ENCODE measurements at places on chromosomes 11 and 22.

DNA sequence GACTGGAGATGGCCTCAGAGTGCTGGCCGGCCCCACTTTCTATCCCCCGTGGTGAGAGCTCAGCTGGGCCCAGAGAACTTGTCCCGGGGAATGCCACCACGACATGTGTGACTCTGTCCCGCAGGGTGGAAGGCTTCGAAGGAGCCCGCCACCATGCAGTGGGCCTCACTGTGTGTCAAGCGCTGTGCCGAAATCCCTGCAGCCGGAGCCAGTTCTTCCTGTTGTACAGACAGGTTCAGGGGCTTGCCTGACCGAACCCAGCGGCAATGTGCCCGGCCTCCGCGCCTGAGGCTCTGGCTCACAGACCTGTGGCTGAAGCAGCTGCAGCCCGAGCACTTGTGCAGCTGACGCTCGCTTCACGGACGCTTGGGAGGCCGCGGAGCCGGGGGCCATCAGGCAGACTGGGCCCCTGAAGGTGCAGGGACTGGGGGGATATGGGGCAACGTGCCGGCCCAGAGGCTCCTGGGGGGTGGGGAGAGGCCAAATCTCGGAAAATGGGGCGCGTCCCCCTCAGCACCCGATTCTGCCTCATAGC lies 650 bp downstream of the PPM1F start:
- peak; percentile 78 for DNase-seq

DNA sequence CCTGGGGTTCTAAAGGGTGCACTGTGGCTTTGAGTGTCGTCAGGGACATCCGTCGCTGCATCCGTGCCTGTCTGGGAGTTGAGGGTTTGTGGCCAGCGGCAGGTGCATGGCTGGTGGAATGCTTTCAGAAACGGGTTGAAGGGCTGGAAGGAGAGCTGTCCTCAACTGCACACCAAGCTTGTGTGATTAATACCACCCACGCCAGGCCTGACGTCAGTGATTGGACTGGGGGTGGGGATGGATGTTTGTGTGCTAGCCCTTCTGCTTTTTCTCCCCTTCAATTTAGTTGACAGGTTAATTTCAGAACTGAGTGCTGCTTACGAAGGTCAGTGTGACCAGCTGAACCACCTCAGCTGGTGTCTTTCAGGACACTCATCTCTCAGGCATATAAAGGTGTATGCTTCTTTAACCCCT lies 3.2 kb upstream of the GAB2 start:
- DNase-seq: peak; percentile 65

GRCh38 chr11:19873730-19874129 lies 161.1 kb downstream of the NAV2 start:
- no peak for DNase-seq

DNA sequence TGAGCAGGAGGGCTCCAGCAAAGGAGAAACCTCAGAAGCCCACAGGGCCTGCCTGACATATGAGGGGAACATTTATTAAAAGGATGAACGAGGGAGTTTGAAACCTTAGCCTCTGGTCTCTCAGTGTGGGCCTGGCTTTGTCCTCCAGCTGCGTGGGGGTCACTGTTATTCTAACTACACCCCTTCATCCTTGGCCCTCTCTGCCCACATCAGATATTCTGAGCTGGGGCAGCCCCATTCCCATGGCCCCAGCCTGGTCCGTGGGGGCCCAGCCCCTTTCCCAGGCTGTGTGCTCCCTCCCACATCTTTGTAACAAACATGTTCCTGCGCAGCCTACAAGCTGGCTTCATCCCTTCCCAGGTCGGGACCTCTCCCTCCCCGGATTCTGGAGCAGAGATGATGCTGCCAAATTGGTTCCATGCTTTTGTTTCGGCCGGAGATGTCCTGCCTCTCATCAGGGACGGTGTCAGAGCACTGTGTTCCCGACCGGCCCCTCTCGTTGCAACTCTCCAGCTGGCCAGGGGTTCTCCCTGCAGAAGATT lies 4.0 kb downstream of the FXYD6 start:
- DNase-seq: no peak

DNA sequence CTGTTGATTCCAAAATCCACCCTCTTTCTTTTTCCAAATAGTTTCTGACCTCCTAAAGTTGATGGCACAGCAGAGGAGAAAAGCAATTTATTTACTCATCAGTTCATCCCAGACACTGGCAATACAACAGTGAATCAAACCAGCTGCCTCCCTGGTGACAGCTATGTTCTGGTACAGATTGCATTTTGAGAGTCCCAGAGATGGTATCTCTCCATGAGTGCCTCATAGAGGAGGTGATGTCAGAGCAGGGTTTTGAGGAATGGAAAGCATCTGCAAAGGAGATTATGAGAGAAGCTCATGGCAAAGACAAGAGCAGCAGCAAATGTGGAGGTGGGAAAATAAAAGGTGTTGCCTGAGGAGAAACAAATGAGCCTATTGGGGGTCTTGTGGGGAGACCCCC lies 377.2 kb downstream of the MN1 start:
- DNase-seq: no peak

- DNase-seq: peak; percentile 89
These were observed 824 bp upstream of the CBX6 start for GRCh38 chr22:38872831-38873248.

- DNase-seq: no peak
These were observed 55.1 kb downstream of the SESN3 start for GRCh38 chr11:95175818-95176380.

DNA sequence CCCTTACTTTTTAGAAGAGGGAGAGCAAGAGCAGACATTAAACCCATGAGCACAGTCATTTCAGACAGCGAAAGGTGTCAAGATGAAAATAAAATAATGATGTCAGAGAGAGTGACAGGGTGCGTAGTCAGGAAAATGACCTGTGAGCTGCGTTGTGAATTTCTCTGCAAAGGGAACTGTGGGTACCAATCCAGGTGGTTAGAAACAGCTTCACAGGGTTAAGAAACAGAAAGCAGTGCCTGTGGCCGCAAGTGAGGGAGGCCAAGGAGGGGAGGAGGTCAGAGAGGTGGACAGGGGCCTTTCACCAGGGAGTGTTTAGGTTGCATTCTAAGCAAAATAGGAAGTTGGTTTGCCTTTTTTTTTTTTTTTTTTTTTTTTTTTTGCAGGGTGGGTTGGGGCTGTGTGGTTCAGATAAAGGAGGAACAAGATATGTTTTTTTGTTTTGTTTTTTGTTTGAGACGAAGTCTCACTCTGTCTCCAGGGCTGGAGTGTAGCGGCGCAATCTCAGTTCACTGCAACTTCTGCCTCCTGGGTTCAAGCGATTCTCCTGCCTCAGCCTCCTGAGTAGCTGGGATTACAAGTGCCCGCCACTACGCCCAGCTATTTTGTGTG lies 7.9 kb downstream of the TIGD3 start:
- DNase-seq: no peak

DNA sequence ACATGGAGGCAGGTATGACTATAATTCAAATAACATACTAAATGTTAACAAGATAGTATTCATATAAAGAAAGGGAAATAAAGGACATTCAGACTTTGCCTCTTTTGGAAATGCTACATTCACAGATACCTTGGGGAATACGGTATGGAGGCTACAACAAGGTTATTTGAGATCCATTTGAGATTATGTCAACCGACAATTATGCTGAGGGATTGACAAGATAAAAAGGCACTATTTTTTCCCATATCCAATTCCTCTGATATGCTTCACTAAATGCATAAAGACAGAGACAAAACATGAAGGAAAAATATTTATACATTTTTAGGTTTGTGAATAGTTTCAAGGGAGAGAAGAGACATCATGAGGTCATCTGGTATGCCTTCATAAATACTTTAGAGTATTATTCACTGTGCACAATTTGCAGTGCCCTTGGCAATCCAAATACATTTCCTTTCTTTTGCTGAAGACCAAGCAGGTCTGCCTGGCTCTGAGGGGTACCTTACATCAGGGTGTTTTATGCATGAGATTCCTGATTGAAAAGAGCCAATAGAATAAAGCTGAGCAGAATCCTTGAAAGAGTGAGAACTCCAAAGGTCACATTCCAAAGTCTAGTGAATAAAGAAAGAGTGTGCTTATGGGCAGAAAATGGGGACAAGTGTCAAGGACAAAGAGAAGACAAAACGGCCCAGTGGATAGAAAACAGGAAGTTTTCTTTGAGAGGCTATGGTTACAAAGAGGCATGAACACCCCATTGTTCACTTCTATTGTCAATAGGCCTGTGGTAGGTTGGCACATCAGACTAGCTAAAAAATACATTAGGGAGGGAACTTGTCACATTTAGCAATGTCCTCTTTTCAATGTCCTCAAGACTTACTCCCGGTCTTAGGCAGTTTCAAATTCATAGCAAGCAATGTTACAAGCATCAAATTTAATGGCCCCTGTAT lies 455.8 kb downstream of the LRRC4C start:
- no peak for DNase-seq

GRCh38 chr11:57210781-57211180 lies 26.3 kb downstream of the APLNR start:
- peak; percentile 42 for DNase-seq

- DNase-seq: peak; percentile 92
These were observed at the start of gene FUT4 for GRCh38 chr11:94543695-94544645. Gene FUT4, plus strand, starts transcription at chr11:94543921. Its CDS starts 213 bp downstream, at chr11:94544134.

GRCh38 chr11:64384028-64384737 lies 25.2 kb downstream of the RPS6KA4 start:
- no peak for DNase-seq

DNA sequence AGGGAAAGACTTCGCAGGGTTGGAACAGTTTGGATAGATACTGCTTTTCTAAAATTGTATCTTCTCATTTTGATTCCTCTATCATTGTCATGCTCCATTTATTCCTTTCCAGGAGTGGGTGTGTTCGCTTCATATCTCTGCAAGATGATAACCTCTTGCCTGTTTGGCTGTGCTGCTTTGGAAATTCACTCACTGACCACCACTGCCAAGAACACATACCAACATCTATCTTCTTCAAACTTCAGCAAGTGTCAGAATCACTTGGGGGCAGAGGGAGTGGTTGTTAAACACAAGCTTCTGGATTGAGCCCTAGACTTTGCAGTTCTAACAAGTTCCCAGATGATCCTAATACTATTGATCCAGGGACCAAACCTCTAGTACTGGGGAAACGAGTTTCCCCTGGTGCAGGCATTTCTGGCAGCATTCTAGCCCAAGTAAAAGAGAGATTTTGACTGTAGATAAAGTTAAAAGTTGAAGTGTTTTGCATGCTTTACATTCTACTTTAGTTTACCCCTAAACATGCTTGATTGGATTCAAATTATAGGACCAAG lies 11.5 kb upstream of the DKK3 start:
- DNase-seq: no peak

DNA sequence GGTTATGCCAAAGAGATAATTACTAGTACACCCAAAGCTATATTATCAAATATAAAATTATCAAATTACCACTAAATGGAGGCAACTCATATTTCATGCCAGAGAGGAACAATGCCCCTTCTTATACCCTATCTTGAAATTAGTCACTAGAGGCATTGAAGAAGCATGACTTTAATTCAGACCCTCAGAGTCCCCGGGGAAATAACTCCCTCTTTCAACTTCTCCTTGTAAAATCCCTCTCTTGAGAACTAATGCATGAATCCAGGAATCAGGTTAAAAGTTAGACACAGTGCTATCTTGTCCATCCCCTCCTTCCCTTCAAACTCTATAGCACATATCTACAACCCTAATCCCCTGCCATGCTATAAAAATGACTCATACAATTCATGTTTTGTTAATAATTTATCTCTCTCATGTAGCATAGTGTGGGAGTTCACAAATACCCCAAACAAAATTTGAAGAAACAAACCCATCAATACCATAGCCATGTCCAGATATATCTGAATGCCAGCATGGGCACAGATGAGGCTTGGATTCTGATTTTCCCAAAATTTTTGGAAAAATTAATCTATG lies 665.4 kb downstream of the KCNA4 start:
- DNase-seq: no peak

DNA sequence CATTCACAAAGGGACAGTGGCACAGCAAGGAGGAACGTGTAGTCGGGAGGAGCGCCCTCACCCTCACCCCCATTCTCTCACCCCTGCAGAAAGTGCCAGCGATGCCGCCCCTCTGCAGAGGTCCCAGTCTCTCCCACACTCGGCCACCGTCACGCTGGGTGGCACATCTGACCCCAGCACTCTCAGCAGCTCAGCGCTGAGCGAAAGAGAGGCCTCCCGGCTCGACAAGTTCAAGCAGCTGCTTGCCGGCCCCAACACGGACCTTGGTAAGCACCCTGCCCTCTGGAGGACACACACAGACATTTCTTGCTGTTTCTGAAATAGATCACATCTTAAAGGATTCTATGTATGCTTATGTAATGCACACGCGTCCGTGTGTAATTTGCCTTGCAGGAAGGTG lies 34.9 kb downstream of the TBC1D22A start:
- DNase-seq: no peak

DNA sequence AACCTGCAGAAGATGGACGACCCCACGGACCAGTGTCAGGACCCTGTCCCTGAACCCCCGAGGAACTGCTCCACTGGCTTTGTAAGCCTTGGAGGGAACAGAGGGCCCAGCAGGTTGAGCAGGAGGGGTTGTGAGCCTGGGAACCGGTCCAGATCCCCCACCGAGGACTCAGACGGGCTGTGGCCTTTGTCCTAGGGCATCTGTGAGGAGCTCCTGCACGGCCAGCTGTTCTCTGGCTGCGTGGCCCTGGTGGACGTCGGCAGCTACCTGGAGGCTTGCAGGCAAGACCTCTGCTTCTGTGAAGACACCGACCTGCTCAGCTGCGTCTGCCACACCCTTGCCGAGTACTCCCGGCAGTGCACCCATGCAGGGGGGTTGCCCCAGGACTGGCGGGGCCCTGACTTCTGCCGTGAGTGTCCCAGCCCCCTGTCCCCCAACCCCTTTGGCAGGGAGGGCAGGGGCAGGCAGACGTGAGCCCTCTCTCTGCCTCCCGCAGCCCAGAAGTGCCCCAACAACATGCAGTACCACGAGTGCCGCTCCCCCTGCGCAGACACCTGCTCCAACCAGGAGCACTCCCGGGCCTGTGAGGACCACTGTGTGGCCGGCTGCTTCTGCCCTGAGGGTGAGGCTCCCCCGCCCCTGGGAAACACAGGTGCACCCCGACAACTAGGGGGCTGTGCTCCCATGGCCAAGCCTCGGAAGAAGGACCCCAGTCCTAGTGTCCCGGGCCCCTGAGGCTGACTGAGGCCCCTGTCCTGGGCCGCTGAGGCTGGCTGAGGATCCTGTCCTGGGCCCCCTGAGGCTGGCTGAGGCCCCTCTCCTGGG lies 6.4 kb downstream of the MUC5AC start:
- peak; percentile 10 for DNase-seq

DNA sequence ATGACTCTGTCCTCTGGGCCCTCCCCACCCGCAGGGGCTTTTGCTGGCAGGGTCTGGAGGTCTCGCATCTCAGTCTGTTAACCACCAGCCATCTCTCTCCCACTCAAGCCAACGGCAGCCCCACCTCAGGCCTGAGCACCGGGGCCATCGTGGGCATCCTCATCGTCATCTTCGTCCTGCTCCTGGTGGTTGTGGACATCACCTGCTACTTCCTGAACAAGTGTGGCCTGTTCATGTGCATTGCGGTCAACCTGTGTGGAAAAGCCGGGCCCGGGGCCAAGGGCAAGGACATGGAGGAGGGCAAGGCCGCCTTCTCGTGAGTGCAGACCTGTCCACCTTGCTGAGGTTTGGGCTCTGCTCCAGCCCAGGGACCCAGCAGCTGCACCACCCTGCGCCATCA lies 44.3 kb upstream of the TTC12 start:
- DNase-seq: no peak
